ENCODE measurements at places on chromosomes 2 and 18.

- DNase-seq = peak; percentile 37
Measured at GRCh38 chr2:96815326-96816126, 542 bp upstream of the CNNM3 start.

- DNase-seq = no peak
Measured at GRCh38 chr2:84865181-84865783, 15.6 kb downstream of the TRABD2A start.

- DNase-seq = no peak
Measured at GRCh38 chr2:150548527-150548926, 61.1 kb upstream of the RND3 start.

DNA sequence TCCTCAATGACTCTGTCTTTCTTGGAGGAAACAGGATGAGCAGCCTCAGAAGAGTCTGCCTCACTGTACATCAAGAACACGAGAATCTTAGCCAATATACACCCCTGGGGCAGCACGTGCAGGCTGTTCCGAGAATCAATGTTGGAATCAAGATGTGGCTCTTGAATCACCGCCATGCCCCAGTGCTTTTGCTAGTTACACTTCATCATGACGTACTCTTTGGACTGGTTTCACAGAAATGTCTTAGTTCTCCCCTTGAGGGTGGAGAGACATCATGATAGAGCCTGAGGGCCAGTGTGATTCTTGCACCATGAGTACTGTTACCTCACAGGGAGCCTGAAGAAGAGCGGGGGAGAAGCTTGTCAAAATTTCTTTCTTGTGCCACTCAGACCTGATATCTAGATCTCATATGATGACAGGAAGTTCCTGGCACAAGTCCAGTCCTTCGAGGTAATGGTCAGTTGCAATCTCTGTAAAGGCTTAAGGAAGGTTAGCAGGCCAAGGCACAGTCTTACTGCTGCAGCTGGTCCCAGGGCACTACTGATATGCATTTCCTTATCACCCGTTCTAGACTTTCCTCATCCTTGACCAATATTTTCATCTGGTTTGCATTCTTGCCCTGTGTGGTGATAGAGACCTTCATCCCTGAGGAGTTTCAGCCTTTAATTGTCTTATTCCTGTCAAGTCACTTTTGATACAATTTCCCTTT, 28.2 kb upstream of the STAT4 start:
- no peak for DNase-seq

DNA sequence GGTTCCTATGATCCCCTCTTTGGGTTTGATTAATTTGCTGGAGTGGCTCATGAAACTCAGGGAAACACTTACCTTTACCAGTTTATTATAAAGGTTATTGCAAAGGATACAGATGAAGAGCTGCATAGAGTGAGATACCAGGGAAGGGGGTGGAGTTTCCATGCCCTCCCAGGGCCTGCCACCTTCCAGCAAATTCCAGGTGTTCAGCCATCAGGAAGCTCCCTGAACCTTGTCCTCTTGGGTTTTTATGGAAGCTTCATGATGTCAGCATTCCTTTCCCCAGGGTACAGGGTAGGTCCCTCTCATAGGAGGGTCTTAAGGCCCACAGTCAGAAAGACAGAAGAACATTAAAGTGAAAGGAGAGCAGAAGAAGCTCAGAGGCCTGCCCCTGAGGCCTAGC, 123.9 kb upstream of the DCC start:
- no peak for DNase-seq

GRCh38 chr2:65227020-65227455, 593 bp upstream of the ACTR2 start:
- no peak for DNase-seq

GRCh38 chr2:43312755-43313641, 86.6 kb upstream of the ZFP36L2 start:
- DNase-seq = no peak

DNA sequence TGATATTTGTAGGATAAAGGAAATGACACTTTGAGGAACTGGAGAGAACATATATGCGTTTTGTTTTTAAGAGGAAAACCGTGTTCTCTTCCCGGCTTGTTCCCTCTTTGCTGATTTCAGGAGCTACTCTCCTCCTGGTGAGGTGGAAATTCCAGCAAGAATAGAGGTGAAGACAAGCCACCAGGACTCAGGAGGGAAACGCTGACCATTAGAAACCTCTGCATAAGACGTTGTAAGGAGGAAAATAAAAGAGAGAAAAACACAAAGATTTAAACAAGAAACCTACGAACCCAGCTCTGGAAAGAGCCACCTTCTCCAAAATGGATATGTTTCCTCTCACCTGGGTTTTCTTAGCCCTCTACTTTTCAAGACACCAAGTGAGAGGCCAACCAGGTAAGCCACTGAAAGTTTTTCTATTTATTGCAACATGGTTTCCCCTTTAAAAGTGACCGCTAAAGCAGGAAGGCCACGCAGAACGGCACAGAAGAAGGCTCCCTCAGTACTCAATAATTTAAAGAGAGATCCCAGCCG, 735 bp downstream of the NRP2 start:
- DNase-seq = no peak

DNA sequence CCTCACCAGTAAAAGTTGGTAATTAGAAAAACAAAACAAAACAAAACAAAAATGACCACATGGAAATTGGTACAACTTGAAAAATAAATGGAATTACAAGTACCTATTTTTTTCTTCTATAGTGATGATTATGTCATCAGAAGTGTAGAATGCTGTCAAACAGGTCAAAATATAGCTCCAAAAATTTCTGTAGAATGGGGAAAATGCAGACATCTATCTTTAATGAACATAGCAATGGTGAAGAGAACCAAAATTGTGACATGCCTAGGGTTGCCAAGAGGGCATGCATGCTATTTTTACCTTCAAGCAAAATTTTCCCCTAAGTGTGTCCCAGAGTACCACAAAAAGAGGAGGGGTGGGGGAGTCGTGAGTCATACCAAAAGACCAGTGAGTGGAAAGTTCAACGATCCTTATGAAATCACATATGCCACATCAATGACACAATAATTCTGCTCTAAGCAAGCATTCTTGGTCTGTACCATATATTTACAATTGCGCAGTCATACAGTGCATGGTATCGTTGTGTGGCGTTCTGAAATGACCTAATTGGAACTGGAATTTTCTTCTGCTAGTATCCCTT, 1436.4 kb downstream of the SUCLG1 start:
- no peak for DNase-seq

GRCh38 chr2:231672617-231673347, 35.5 kb upstream of the PTMA start:
- DNase-seq = no peak

GRCh38 chr2:230865766-230866755, 1.3 kb downstream of the ITM2C start:
- no peak for DNase-seq

DNA sequence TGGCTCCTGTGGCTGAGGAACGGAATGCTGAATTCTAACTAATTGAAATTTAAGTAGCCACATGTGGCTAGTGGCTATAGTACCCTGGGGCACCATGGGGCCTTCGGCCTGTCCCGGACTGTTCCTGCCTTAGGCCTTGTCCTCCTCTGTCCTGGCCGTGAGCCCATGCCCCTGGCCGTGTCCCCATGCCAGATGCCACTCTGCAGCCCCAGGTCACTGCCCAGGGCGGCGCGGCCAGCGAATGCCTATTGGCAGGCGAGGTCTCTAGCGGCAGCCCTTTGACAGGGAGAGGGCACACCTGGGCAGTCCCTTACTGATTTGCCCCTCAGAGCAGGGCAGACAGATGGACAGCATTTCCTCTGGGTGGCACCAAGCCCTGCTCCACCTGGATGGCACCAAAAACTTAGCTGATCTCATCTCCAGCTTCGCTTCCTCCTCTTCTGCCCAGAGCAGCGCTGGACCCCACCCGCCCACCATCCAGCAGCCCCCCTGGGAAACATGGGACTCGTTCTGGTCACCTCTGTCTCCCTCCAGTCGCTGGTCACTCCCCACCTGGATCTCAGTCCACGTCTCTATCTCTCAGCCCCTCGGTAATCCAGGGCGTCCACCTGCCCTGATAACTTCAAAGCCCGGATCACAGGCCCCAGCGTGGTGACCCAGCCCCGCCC, 1.1 kb upstream of the DGKD start:
- DNase-seq = no peak
